ENCODE measurements at places on chromosomes 6 and 20. TPM values are rescaled to one million over a fixed set of nuclear protein-coding genes. Genes with fewer than 3 reads are reported as not detected.

GRCh38 chr6:11194356-11195218, 37.9 kb downstream of the NEDD9 start:
- H3K27me3 ChIP-seq: no peaks in the 10 kb centered on the region
- H3K4me3 ChIP-seq: peak overlapping the region; percentile 22
- H3K4me1 ChIP-seq: peaks cover 56% of the 10 kb centered on the region
- no peak for DNase-seq
- peaks cover 31% of the 10 kb centered on the region for H3K36me3 ChIP-seq

Gene CD93
- 99.2 TPM for total RNA-seq

Gene PNPLA1
- total RNA-seq: not detected

Gene SEL1L2
- not detected for total RNA-seq

DNA sequence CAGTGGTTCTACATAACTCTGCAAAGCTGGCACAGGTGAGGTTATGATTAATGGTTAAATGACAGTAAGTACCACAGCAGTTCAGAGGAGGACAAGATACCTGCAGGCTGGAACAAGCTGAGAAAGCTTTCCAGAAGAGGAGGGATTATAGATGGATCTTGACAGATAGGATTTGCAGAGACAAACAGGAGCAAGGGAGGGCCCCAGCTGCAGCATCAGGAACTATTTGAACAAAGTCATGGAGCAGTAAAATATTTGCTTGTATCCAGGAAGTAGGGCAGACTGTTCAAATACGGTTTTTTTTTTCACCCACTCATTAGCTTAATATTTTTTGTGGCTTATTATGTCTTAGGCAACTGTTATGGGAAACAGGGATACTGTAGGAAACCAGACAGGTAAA, 144.4 kb upstream of the MAN1A1 start:
- H3K4me1 ChIP-seq: no peaks in the 10 kb centered on the region
- no peaks in the 10 kb centered on the region for H3K27me3 ChIP-seq
- no peak overlapping the region for H3K27ac ChIP-seq
- DNase-seq: no peak

DNA sequence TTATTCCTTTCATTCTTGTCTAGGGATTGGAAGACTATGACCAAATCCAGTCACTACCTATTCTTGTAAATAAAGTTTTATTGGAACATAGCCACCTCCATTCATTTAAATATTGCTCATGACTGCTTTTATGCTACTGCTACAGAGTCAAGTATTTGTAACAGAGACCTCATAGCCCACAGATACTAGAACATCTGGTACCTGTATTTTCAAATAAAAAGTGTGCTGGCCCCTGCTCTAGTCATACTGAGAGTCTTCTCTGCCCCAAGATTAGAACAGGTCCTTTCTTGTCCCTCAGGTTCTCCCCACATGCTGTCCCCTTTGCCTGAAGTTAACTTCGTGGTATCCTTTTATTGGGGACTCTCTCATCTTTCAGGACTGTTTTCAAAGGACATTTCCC, 422.3 kb downstream of the CBLN4 start:
- H3K4me3 ChIP-seq: no peak overlapping the region
- H3K27ac ChIP-seq: no peak overlapping the region
- no peak for DNase-seq
- H3K4me1 ChIP-seq: no peaks in the 10 kb centered on the region
- H3K27me3 ChIP-seq: no peaks in the 10 kb centered on the region

DNA sequence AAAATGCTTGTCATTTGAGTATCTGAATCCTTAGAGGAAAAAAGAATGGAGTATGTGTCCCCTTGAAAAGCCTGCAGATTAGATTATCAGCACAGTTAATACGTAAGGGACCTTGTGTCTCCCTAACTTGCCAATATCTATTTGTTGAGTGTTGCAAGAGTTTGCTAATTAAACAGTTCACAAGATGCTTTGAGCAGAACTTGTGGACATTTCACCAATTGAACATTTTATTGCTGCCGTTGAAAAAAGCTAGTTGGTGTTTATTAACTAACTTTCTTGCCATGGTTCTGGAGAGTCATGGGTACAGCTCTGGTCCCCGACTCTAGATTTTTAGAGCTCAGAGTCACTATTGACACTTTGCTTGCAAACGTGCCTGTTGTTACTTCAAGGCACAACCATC, 30.6 kb upstream of the PRDM1 start:
- no peak for DNase-seq
- no peak overlapping the region for H3K27ac ChIP-seq
- no peaks in the 10 kb centered on the region for H3K27me3 ChIP-seq
- H3K36me3 ChIP-seq: no peaks in the 10 kb centered on the region

Gene ZSCAN23
- 1.6 TPM for total RNA-seq

Measured in thoracic aorta (tissue), 2 donors.